ENCODE measurements at places on chromosomes 3 and 15.
A peak's percentile ranks its signal among the peaks of the same experiment; 100 is the strongest.

DNA sequence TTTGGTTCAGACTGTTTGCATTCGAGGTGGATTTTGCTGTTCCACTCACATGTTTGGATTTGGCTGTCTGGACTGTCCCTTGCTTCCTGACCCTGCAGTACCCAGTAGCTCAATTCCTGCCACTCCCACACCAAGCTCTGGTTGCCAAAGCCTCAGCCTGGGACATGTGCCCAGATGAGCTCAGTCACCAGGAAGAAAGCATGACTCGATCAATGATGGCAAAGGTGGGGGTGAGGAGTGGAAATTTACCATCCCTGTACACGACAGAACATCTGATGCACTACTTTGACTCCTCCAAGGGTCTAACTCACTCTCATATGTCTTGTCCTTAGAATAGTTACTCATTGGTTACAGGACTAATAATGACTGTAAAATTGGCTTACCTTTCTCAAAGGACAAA is 45.2 kb downstream of the ZNF385D start:
- no peak for DNase-seq
- no peak overlapping the region for H3K4me3 ChIP-seq
- no peaks in the 10 kb centered on the region for H3K4me1 ChIP-seq
- no peaks in the 10 kb centered on the region for H3K36me3 ChIP-seq
- H3K27me3 ChIP-seq: no peaks in the 10 kb centered on the region

DNA sequence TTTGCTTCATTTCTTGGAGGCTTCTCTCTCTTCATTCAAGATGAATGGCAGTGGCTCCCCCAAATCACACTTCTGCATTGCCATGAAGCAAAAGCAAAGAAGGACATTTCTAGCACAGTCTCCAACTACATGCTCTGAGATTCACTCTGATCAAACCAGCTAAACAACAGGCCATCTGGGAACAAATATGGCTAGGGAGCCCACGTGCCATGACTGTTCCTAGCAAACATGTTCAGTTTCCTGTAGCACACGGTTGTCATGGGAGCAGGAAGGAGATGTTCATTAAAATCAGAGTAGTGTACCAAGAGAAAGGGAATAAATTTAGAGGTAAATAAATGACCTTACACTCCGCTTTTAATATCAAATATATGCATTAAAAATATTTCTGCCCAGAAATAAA is 327.3 kb downstream of the GBE1 start:
- H3K27me3 ChIP-seq: no peaks in the 10 kb centered on the region
- no peak for DNase-seq
- no peaks in the 10 kb centered on the region for H3K4me1 ChIP-seq
- H3K27ac ChIP-seq: no peak overlapping the region

DNA sequence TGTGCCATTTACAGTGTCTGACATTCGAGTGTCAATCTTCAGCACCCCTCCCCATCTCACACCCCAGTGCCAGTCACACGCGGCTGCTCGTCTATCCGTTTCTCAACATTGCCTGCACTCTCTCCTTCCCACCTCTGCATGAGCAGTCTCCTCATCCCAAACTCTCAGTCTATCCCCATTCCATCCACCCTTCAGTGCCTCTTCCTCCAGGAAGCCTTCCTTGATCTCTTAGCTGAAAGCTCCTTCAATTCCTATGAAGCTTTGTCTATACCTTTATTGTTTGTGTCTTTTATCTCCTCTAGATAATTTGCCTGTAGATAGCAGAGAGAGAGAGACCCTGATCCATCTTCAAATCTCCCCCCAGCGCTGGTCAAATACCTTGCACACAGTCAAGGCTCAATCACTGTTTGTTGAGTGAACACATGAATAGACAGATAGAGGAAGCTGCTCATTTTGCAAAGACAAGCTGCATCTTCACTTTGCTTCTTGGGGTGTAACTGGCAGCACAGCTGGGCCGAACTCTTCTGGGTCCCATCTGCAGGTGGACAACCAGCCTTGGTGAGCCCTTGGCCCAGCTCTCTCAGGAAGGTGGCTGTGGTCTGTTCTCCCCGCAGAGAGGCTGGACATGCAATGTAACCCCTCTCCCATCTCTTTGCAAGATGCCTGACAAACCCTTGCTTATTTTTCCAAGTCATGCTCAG is 52.8 kb downstream of the ITGA11 start:
- H3K4me3 ChIP-seq: no peak overlapping the region
- no peaks in the 10 kb centered on the region for H3K36me3 ChIP-seq
- no peaks in the 10 kb centered on the region for H3K27me3 ChIP-seq
- H3K4me1 ChIP-seq: peaks cover 9% of the 10 kb centered on the region
- no peak for DNase-seq

DNA sequence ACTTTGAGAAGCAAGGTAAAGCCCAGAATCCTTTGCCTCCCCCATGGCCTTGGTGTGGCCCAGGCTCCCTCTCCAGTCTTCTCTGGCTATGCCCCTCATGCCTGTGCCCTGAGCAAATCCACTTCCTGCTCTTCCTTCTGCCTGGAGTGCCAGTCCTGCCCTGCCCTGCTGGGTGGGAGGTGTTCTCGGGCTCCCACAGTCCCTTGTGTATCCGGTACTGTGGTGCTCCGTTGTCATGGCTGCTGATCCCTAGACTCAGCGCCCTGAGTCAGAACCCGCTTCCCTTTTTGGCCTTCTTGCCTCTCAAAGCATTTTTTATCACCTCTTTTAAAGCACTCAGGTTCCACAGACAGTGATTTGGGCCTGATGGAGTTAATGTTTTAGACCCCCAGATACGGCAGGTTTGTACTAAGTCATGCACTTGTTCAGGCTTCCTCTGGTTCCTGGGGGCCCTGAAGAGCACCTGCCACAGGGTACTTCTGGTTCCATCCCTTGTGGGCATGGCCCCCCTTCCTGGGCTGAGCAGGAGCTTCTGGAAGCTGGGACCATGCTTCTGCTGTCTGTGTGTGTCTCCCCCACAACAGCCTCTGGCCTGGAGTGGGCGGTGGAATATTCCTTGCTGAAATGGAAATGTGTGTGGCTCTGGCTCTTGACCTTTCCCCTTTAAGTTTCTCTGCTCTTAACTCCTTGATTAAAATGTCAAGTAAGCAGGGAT is 29.6 kb upstream of the ADAMTS7 start:
- DNase-seq: peak; percentile 19
- H3K4me3 ChIP-seq: no peak overlapping the region
- H3K36me3 ChIP-seq: no peaks in the 10 kb centered on the region
- H3K27me3 ChIP-seq: no peaks in the 10 kb centered on the region

- no peaks in the 10 kb centered on the region for H3K36me3 ChIP-seq
- no peak for DNase-seq
- no peak overlapping the region for H3K27ac ChIP-seq
- no peaks in the 10 kb centered on the region for H3K4me1 ChIP-seq
- no peak overlapping the region for H3K4me3 ChIP-seq
Measured at GRCh38 chr3:161171113-161171512, 50.0 kb upstream of the NMD3 start.

GRCh38 chr3:16899919-16900318 is 15.2 kb downstream of the PLCL2 start:
- H3K4me3 ChIP-seq: no peak overlapping the region
- H3K27ac ChIP-seq: no peak overlapping the region
- no peaks in the 10 kb centered on the region for H3K27me3 ChIP-seq

DNA sequence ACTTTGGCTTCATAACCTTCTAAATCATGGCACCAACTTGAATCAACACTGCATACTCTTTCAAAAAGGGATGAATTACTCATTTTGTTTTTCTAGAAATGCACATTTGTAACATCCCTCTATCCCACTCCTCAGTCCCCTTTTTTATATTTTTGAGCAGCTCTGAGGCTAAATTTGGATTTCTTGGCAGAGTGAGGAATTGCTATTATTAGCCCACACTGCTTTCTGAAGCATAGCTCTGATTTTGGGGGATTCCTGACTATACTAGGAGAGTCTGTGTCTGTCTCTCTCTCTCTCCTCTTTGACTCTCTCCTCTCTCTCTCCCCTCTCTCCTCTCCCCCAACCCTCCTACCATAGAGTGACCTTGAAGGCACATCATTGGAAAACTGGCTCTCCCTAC is 76.6 kb downstream of the RBPMS2 start:
- H3K4me3 ChIP-seq: no peak overlapping the region
- peaks cover 9% of the 10 kb centered on the region for H3K36me3 ChIP-seq
- H3K27ac ChIP-seq: peak overlapping the region; percentile 90
- H3K27me3 ChIP-seq: no peaks in the 10 kb centered on the region
- DNase-seq: no peak

DNA sequence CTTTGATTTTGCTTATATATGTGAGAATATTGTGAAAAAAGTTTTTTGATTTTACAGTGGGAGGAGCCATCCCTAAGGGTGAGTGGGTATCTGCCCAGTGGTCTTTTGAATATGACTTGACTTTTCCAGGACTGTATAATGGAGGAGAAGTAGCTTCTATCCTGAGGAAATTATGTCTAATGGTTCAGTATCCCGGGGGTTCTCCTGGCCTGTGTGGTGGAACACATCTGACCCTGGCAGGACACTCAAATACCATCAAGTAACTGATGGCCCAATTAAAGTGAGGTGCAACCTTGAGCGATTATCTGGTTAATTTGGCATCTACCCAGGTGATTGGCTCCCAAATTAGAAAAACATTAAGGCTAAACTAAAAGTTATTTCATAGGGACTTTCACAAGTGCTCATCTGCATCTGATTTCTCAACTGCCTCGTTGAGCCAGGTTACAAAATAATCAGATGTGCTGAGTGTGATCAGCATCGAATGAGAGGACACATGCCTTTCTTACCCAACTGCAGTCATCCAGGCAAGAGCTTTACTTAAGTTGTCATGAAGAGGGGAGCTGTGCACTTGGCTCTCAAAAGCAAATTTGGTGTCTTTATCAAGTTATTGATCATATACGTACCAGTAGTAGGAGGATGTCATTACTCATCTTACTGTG is 201.4 kb downstream of the IL5RA start:
- no peak for DNase-seq
- no peak overlapping the region for H3K4me3 ChIP-seq
- no peaks in the 10 kb centered on the region for H3K36me3 ChIP-seq
- H3K27me3 ChIP-seq: no peaks in the 10 kb centered on the region

DNA sequence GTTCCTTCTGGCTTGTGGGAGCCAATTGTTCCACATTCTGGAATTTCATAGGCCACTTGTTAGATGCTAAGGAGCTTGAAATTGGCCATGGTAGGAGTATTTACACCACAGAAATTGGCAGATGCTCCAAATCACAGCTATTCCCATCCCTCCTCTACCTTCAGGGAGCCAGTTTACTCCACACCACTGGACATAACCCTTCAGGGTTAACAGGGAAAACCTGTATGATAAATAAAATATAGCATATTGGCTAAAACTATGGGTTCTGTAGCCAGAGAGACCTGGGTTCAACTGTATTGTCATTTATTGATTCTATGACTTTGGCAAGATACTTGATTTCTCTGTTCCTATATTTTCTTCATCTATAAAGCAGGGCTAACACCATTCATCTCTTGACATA is 384.2 kb upstream of the PROK2 start:
- no peak for DNase-seq
- no peaks in the 10 kb centered on the region for H3K36me3 ChIP-seq

DNA sequence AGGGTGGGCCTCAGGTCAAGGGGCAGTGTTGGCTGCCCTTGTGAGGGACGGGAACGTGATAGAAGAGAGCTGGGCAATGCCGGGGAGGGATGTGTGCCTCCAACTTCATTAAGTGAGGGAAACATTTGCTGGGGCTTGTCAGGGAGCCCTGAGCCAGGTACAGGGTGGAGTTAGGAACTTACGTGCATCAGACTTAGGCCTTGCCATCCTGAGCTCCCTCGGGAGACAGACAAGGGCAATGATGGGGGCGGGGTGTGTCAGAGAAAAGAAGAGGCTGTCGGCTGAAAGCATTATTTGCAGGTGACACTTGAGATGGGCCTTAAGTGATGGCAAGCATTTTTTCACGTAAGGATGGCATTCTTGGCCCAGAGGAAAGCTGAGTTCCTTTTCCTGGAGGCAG is 1.6 kb downstream of the FAM131A start:
- H3K4me3 ChIP-seq: no peak overlapping the region
- DNase-seq: no peak
- H3K4me1 ChIP-seq: peaks cover 14% of the 10 kb centered on the region

DNA sequence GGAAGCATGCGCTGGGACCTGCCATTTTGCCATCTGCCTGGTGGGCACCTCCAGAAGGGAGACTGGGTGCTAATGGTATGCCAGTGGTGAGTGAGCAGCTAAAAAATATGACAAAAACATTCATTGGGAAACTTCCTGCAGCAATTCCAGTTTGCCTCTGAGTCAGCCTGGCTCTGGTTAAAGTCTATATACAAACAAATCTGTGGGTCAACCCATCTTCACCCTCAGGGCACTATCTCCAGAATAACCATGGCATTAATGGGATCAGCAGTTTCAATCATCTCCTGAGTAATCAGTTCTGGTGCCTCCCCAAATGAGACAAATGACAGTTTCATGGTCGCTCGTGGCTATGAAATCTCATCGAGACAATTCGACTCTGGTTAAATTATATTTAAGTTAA is 21.5 kb downstream of the FRMD4B start:
- H3K4me3 ChIP-seq: no peak overlapping the region
- H3K27ac ChIP-seq: no peak overlapping the region
- peaks cover 8% of the 10 kb centered on the region for H3K4me1 ChIP-seq
- H3K36me3 ChIP-seq: no peaks in the 10 kb centered on the region
- no peak for DNase-seq
- no peaks in the 10 kb centered on the region for H3K27me3 ChIP-seq

DNA sequence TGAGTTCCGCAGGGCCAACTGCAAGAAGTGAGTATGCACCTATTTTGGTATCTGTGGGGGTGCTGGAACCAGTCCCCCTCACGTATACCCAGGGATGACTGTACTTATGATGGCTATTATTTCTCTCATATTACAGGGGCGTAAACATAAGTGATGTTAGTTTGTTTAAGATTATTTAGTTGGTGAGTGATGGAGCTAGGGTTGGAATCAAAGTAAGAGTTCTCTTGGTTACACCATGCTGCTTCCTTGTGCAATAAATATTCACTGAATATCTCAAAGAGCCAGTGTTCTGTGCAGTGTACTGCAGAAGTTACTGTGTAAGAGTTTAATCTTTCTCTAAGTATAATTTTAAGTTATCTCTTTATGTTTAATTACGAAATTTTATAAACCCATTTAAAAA is 12.8 kb upstream of the UTS2B start:
- peaks cover 5% of the 10 kb centered on the region for H3K36me3 ChIP-seq
- no peak overlapping the region for H3K4me3 ChIP-seq
- no peak overlapping the region for H3K27ac ChIP-seq
- no peak for DNase-seq

DNA sequence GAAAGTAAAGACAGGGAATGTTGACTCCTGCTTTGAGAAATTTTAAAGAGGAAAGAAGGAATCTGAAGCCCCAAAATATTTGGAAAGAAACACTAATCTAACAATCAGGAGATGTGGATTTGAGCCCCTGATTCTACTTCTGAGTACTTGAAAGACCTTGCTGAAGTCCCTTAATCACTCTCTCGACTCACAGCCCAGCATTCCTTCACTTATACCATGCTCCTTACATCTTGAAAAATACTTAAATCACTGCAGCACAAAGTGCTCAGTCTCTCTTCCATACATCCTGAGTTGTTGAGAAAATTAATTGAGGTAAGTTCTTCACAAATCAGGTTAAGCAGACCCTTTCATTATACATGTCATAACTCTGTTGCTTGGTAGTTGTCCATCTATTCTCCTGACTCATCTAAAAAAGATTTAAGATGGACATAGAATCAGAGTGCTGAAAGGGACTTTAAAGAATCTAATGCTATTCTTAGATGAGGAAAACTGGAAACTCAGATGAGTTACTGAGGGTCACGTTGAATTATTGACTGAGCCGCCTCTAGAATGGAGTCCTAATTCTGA is 72.8 kb upstream of the THSD4 start:
- no peak overlapping the region for H3K27ac ChIP-seq
- no peaks in the 10 kb centered on the region for H3K27me3 ChIP-seq
- H3K4me1 ChIP-seq: no peaks in the 10 kb centered on the region
- H3K36me3 ChIP-seq: no peaks in the 10 kb centered on the region
- H3K4me3 ChIP-seq: no peak overlapping the region

GRCh38 chr3:117651246-117651645 is 941.7 kb downstream of the TUSC7 start:
- H3K36me3 ChIP-seq: no peaks in the 10 kb centered on the region
- no peaks in the 10 kb centered on the region for H3K4me1 ChIP-seq
- no peaks in the 10 kb centered on the region for H3K27me3 ChIP-seq
- H3K4me3 ChIP-seq: no peak overlapping the region
- H3K27ac ChIP-seq: no peak overlapping the region
